Activated CD8-positive, alpha-beta memory T cell treated with anti-CD3 and anti-CD28 coated beads for 48 hours (primary cell): ENCODE measurements at places on chromosomes 16 and 17.
A peak's percentile ranks its signal among the peaks of the same experiment; 100 is the strongest.

DNA sequence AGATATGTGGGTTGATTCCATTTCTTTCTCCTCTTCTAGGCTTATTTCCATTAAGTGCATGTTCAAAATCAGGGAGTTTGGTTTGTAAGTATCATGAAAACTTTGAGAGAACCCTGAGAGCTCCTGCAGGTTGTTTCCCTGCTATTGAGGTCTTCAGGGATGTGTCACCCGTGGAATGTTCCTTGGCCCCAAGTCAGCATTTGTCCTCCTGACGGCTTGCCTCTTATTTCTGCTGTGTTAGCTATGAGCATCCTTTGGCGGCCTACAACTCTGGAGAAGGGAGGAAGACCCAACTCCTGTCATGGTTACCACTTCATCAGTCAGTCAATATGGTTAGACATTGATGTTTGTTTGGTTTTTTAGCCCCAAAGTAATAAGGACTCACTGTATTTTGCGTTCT is 180.8 kb downstream of the FTO start:
- no peak for DNase-seq

GRCh38 chr17:63699638-63700527 is at the start of gene LIMD2:
TSS of gene LIMD2 (minus strand) at chr17:63700125. CDS start at chr17:63699298, 827 bp downstream.
- peak; percentile 67 for DNase-seq

- DNase-seq = no peak
These were observed 73.7 kb upstream of the ZNF750 start for GRCh38 chr17:82913304-82914043.

- DNase-seq = no peak
These were observed 41.2 kb downstream of the CNOT1 start for GRCh38 chr16:58588406-58588805.

- no peak for DNase-seq
These were observed 183.5 kb downstream of the NTN1 start for GRCh38 chr17:9204637-9205329.
